Dermis blood vessel endothelial cell (primary cell): ENCODE measurements at places on chromosomes 11 and 22. TPM values are rescaled to one million over a fixed set of nuclear protein-coding genes. Genes with fewer than 3 reads are reported as not detected.

The MDK gene
- total RNA-seq: 46.1 and 59.6 TPM in 2 replicates

The FAM180B gene
- total RNA-seq: not detected in 2 replicates

The LDHAL6A gene
- not detected in 2 replicates for total RNA-seq

The MS4A4A gene
- not detected in 2 replicates for total RNA-seq

The C11orf87 gene
- not detected in 2 replicates for total RNA-seq

The PNPLA3 gene
- total RNA-seq: 1.0 and 2.7 TPM in 2 replicates

The SELENOH gene
- 73.2 and 139 TPM in 2 replicates for total RNA-seq

The KREMEN1 gene
- 0.56 and 0.68 TPM in 2 replicates for total RNA-seq

The GGT1 gene
- 2.2 and 2.6 TPM in 2 replicates for total RNA-seq

The SCGB1D2 gene
- not detected in 2 replicates for total RNA-seq

The CYP2R1 gene
- 8.7 TPM in 2 replicates for total RNA-seq

The TMPRSS5 gene
- 0.14 and 0.17 TPM in 2 replicates for total RNA-seq

The ROM1 gene
- 5.4 and 5.6 TPM in 2 replicates for total RNA-seq

The KIAA1671 gene
- 41.9 and 57.7 TPM in 2 replicates for total RNA-seq

The PKP3 gene
- 0.09 and 0.68 TPM in 2 replicates for total RNA-seq

The BTBD18 gene
- not detected in 2 replicates for total RNA-seq

The PDE3B gene
- total RNA-seq: 0.17 and 0.23 TPM in 2 replicates

The NAP1L4 gene
- total RNA-seq: 132 and 165 TPM in 2 replicates

The UBQLNL gene
- 0.05 TPM in 1 of 2 replicates, not detected in the other for total RNA-seq

The RASGRP2 gene
- 2.0 and 2.9 TPM in 2 replicates for total RNA-seq

The NCAPH2 gene
- 30.1 and 37.1 TPM in 2 replicates for total RNA-seq

The CCDC116 gene
- total RNA-seq: 0.17 and 0.28 TPM in 2 replicates

The MUC5AC gene
- not detected in 2 replicates for total RNA-seq

The OR2D2 gene
- 0.17 TPM in 1 of 2 replicates, not detected in the other for total RNA-seq

The ARFGAP3 gene
- 67.5 and 74.2 TPM in 2 replicates for total RNA-seq

The APOL1 gene
- total RNA-seq: 29.5 and 34.9 TPM in 2 replicates

The DERL3 gene
- 0.68 and 1.3 TPM in 2 replicates for total RNA-seq

The TRPC6 gene
- total RNA-seq: 8.2 and 28.3 TPM in 2 replicates

The DENND5A gene
- 146 and 195 TPM in 2 replicates for total RNA-seq

The DDB1 gene
- 328 and 389 TPM in 2 replicates for total RNA-seq

The OR5D18 gene
- total RNA-seq: not detected in 2 replicates

The HTR3B gene
- total RNA-seq: not detected in 2 replicates

The CARD18 gene
- not detected in 2 replicates for total RNA-seq

The OR2AG2 gene
- not detected in 2 replicates for total RNA-seq

The CLMP gene
- total RNA-seq: 0.17 and 1.3 TPM in 2 replicates

The MAPK8IP2 gene
- 0.34 and 0.51 TPM in 2 replicates for total RNA-seq

The TTLL12 gene
- total RNA-seq: 29.4 and 38.0 TPM in 2 replicates

The FAM83F gene
- total RNA-seq: under 0.01 TPM in 2 replicates

The SLC5A1 gene
- total RNA-seq: not detected in 2 replicates

The OR8B2 gene
- not detected in 2 replicates for total RNA-seq

The INPP5J gene
- 0.33 TPM in 1 of 2 replicates, not detected in the other for total RNA-seq

The RAB38 gene
- 0.34 and 1.6 TPM in 2 replicates for total RNA-seq

The MIOX gene
- not detected in 2 replicates for total RNA-seq

The OSM gene
- total RNA-seq: not detected in 2 replicates

The MRPL49 gene
- total RNA-seq: 51.8 and 59.2 TPM in 2 replicates

The HOATZ gene
- total RNA-seq: not detected in 2 replicates

The OR5A1 gene
- total RNA-seq: under 0.01 TPM in 1 of 2 replicates, not detected in the other

The CACNA1I gene
- not detected in 2 replicates for total RNA-seq

The FIBIN gene
- 0.05 and 0.17 TPM in 2 replicates for total RNA-seq

The CD3G gene
- not detected in 2 replicates for total RNA-seq

The HEPHL1 gene
- not detected in 2 replicates for total RNA-seq

The SLC37A2 gene
- total RNA-seq: 0.51 and 0.70 TPM in 2 replicates

The CD248 gene
- 0.23 and 0.68 TPM in 2 replicates for total RNA-seq
